Colonic mucosa (tissue), 4 donors: ENCODE measurements at places on chromosomes 3 and 15. TPM values are rescaled to one million over a fixed set of nuclear protein-coding genes. Genes with fewer than 3 reads are reported as not detected.
A peak's percentile ranks its signal among the peaks of the same experiment; 100 is the strongest.

- H3K36me3 ChIP-seq = no peaks in the 10 kb centered on the region
- no peaks in the 10 kb centered on the region for H3K4me1 ChIP-seq
- peak; percentile 44 for DNase-seq
- no peak overlapping the region for H3K4me3 ChIP-seq
- H3K27ac ChIP-seq = peak overlapping the region; percentile 2
- no peaks in the 10 kb centered on the region for H3K27me3 ChIP-seq
These were observed 15.7 kb downstream of the BHLHE40 start for GRCh38 chr3:4994823-4995499.

DNA sequence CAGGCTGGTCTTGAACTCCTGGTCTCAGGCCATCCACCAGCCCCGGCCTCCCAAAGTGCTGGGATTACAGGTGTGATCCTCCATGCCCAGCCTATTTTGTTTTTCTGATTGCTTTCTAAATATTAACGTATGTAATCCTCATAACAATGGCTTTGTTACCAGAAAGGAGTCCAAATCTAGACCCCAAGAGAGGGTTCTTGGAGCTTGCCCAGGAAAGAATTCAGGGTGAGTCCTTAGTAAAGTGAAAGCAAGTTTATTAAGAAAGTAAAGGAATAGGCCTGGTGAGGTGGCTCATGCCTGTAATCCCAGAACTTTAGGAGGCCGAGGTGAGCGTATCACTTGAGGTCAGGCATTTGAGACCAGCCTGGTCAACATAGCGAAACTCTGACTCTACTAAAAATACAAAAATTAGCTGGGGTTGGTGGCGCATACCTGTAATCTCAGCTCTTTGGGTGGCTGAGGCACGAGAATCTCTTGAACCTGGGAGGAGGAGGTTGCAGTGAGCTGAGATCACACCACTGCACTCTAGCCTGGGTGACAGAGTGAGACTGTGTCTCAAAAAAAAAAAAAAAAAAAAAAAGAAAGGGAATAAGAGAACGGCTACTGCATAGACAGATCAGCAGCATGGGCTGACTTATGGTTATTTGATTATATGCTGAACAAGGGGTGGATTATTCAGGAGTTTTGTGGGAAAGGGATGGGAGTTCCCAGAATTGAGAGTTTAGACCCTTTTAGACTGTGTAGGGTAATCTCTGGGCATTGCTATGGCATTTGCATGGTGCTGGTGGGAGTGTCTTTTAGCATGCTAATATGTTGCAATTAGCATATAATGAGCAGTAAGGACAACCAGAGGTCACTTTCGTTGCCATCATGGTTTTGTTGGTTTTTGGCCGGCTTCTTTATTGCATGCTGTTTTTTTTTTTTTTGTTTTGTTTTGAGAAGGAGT lies 36.1 kb downstream of the TYRO3 start:
- H3K36me3 ChIP-seq = no peaks in the 10 kb centered on the region
- no peak overlapping the region for H3K27ac ChIP-seq
- H3K4me1 ChIP-seq = no peaks in the 10 kb centered on the region
- H3K4me3 ChIP-seq = no peak overlapping the region
- no peaks in the 10 kb centered on the region for H3K27me3 ChIP-seq

GRCh38 chr3:65935724-65936123 lies 103.0 kb downstream of the MAGI1 start:
- H3K36me3 ChIP-seq = no peaks in the 10 kb centered on the region
- H3K4me1 ChIP-seq = no peaks in the 10 kb centered on the region
- H3K4me3 ChIP-seq = no peak overlapping the region
- DNase-seq = no peak
- H3K27ac ChIP-seq = no peak overlapping the region

Gene CLDN18
- total RNA-seq = 0.11 TPM

Gene MUC20
- 170 TPM for total RNA-seq
